RPMI7951 (cell line): ENCODE measurements at places on chromosomes 12 and 14. TPM values are rescaled to one million over a fixed set of nuclear protein-coding genes. Genes with fewer than 3 reads are reported as not detected.

The PZP gene
- total RNA-seq = not detected in 2 replicates

The RND1 gene
- total RNA-seq = 0.29 TPM in 1 of 2 replicates, not detected in the other

The LPAR5 gene
- total RNA-seq = not detected in 2 replicates

The KIF21A gene
- 8.8 and 11.9 TPM in 2 replicates for total RNA-seq
